ENCODE measurements at places on chromosomes 3 and 15.

GRCh38 chr3:14869917-14870782 lies 51.4 kb downstream of the FGD5 start:
- no peak for DNase-seq

GRCh38 chr3:58032186-58032585 lies 24.0 kb downstream of the FLNB start:
- DNase-seq = no peak

GRCh38 chr15:89907289-89907688 lies 5.5 kb downstream of the ARPIN start:
- no peak for DNase-seq

GRCh38 chr3:52231502-52232278 lies 6.2 kb upstream of the TLR9 start:
- DNase-seq = peak; percentile 80

DNA sequence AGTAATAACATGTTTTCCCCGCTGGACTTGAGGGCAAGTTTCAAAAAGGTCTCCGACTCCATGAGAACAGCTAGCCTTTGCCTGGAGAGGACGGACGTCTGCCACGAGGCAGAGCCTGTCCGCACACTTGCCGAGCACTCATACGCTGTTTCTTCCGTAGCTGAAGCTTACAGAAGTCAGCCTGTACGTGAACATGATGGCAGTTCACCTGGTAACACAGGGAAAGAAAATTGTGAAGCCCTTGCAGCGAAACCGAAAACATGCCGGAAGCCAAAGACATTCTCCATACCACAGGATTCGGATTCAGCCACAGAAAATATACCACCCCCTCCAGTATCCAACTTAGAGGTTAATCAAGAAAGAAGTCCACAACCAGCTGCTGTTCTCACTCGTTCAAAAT lies 43.9 kb upstream of the RASA2 start:
- DNase-seq = no peak

GRCh38 chr3:117485841-117486240 lies 776.3 kb downstream of the TUSC7 start:
- no peak for DNase-seq

DNA sequence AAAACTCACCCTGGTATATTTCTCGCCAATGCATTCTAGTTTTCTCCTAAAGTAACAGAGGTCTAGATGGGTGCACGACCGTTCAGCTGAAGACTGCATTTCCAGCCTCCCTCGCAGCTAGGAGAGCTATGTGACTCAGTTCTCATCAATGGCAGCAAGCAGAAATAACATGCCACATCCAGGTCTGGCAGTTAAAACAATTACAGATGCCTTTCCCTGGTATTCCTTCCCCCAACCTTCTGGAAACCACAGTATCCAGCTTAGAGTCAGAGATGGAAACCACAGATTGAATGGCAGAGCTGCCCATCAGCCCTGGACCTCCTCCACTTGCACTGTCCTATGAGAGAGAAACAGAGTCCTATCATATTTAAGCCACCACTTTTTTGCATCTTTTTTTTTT lies 4.8 kb downstream of the HAPLN3 start:
- DNase-seq = no peak

DNA sequence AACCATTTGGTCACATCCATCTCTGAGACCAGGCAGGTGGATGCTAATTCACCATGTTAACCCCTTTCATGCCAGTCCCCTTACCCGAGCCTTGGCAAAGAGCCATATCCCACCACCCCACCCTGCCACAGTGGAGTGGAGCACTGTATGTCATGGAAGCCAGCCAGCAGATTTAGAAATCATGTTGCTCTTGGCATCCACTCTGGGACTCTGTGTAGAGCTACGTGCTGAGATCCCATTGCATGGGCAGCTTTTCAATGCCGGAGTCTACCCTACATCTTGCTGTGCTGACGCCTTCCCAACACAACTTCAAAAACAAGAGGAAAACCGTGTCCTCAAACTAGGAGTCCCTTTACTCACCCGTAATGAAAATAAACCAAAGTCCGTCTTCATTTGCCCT lies 131.0 kb downstream of the NTRK3 start:
- DNase-seq = no peak

DNA sequence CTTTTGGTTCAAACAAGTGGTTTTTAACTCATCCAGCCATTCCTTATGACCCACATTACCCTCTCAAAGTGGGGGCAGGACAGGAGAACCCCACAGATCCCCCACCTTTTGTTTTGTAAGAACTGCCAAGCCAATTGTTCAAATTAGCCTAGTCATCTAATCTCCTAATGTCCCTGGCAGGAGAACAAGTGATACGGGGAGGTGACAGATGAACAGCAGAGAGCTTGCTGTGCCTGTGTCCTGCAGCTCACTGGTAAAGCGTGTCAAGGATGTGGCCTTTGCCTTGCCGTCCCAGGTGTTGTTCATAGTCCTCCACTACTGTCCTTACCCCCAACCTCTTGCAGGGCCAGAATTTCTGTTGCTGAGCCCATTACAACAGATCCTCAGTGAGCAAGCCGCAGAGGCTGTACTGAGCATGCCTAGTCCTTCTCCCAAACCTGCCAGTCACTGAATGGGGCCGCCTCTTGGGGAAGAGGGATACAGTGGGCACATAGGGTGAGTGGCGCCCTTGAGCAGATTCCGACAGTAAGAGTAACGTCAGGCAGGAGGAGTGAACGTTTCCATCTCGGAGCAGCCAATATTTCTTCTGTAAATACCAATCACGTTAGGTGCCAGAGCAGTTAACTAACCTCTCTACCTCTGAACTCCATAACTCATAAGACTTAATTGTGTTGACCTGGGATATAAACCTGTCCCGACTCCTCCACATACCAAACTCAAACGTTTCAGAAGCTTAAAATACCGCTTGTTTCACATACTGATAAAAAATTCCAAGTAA lies 87.4 kb downstream of the ITPR1 start:
- no peak for DNase-seq

- DNase-seq = no peak
Measured at GRCh38 chr3:181326637-181327223, 337.2 kb upstream of the DNAJC19 start.

DNA sequence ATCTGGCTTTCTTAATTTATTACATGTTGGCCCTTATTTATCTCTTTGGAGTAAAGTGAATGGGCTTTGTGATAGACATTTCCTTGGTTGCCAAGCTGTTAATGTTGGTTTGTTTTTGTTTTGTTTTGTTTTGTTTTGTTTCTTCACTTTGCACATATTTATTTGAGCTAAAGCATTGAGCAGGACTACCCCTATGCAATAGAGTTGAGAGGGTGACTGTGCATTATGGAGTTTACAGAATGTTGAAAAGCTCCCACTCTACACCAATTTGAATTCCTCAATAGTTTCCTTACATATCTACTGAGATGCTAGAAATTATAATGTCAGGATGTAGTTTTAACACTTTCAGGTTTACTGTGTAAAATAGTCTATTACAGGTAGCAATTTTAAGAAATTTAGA lies 462.8 kb upstream of the CBLB start:
- DNase-seq = no peak

- DNase-seq = no peak
Measured at GRCh38 chr3:110526777-110527727, 544.6 kb upstream of the NECTIN3 start.

GRCh38 chr3:135140591-135140990 lies 345.5 kb downstream of the EPHB1 start:
- DNase-seq = no peak

- DNase-seq = no peak
Measured at GRCh38 chr15:33649217-33649933, 318.9 kb upstream of the CHRM5 start.

GRCh38 chr3:126781889-126782491 lies 78.0 kb downstream of the CHCHD6 start:
- DNase-seq = no peak

DNA sequence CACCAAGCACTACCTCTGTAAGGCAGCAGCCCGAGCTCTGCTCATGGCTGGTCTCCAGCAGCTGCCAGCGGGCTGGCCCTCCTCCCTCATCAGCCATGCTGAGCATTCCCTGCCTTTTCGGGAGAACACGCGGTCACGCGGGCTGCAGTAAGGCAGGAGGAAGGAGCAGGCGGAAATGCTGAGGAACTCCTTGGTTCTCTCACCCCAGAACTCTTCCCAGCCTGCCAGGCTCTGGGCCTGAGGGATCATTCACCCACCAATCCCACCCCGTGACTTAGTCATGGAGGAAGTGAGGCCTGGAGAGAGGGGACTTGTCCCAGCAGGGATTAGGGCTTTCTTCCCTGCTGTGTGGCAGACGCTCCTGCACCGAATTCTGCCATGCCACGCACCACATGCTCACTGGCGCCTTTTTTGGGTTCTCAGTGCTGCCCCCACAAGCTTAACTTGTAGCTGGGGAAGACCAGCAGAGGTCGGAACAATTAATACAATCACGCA lies 42.9 kb upstream of the RPL32 start:
- DNase-seq = no peak

- DNase-seq = no peak
Measured at GRCh38 chr3:113556946-113557335, 24.6 kb downstream of the SIDT1 start.

- no peak for DNase-seq
Measured at GRCh38 chr15:71971905-71972304, 146.0 kb downstream of the MYO9A start.

- DNase-seq = no peak
Measured at GRCh38 chr3:143041903-143042302, 40.5 kb downstream of the U2SURP start.

- no peak for DNase-seq
Measured at GRCh38 chr3:16896820-16897219, 12.1 kb downstream of the PLCL2 start.

- peak; percentile 13 for DNase-seq
Measured at GRCh38 chr15:55703873-55704301, 39.1 kb downstream of the PRTG start.

GRCh38 chr3:123678108-123678511 lies 93.3 kb upstream of the HACD2 start:
- no peak for DNase-seq

GRCh38 chr3:13529196-13530112 lies 19.5 kb upstream of the FBLN2 start:
- DNase-seq = no peak

GRCh38 chr15:34436956-34437442 lies 609 bp downstream of the GOLGA8A start:
- DNase-seq = no peak

GRCh38 chr15:68154923-68155559 lies 50.1 kb downstream of the CALML4 start:
- peak; percentile 33 for DNase-seq

DNA sequence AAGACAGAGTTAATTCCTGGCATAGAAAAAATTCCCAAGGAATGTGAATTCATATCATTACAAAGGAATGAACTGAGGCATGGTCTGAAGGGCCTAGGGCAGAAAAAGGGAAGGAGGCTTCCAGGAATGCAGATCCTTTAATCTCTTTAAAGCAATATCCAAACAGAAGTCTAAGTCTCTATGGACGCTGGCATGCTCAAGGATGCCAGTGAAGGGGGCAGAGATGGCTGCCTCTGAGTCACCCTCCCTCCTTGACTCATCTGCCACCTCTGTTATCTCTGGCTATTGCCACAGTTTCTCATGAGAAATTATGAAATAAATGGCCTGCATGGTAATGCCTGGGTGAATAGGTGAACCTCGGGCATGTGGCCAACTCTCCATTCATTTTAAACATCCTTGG lies 96.3 kb upstream of the BCL6 start:
- DNase-seq = no peak

DNA sequence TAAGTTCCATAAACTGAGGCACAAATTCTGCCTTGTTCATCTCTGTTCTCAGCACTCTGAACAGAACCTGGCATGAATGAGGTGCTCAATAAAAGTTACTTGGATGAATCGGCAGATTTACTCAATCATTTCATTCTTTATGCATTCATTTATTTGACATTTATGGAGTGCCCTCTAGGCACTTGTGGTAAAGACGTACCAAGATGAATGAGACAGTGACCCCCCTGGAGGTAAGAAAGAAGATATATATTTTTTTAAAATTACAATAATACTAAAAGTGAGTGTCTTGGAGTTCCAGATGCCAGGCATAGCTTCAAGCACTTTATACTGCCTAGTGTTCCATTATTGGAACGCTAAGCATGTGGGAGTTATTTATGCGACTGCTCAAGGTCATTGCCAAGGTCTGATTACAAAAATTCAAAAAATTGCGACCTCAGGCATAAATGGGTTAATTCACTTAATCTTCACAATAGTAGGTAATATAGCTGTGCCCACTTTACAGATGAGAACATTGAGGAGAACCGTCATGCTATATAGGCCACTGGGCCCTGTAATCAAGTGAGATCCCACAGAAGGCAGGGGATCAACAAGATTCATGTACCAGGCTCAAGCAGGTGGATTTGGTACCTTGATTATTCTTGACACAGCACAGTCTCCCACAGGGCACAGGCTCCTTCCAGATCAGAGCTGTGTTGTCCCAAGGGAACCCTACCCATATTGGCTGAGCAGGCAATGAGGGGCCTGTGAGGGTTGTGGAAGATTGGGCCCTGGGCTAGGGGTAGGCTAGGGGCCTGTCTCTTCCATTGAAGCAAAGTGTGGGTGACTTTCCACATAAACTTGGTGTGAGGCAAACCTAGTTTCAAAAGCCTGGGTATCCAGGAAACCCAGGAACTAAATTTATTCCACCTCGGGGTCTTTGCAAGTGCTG lies 10.7 kb downstream of the XIRP1 start:
- DNase-seq = no peak

DNA sequence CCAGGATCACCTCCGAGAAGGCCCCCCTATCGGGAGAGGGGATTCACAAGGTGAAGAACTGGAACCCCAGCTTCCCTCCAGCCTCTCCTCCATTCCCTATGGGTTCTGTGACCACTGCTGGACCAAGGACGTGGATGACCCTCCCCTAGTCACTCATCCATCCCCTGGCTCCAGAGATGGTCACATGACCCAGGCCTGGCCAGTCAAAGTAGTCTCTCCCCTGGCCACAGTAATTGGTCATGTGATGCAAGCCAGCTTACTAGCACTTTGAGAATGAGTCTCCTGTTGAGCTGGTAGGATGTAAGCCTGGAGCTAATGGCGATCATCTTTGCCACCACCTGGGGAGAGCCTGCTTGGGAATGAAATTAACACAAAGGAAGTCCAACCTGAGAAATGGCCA lies 3.9 kb downstream of the CAMK1 start:
- no peak for DNase-seq

DNA sequence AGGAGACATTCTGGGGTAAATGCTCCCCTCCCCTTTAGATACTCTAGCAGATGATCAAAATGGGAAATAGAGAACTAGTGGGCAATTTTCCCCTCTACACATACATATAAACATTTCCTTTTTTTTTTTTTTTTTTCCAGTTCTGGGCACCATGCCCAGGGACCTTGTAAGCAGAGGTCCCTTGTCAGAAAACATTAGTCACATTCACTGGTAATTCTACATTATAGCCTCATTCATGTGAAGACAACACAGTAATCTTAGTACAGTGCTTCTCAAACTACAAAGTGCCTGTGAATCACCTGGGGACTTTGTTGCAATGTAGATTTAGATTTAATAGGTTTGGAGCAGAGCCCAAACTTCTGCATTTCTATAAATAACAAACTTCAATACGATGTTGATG lies 60.1 kb upstream of the ACTC1 start:
- no peak for DNase-seq

GRCh38 chr3:20776692-20777091 lies 590.7 kb upstream of the SGO1 start:
- DNase-seq = no peak

Data from DND-41 (cell line).